ENCODE measurements at places on chromosomes 2 and 18. TPM values are rescaled to one million over a fixed set of nuclear protein-coding genes. Genes with fewer than 3 reads are reported as not detected.

DNA sequence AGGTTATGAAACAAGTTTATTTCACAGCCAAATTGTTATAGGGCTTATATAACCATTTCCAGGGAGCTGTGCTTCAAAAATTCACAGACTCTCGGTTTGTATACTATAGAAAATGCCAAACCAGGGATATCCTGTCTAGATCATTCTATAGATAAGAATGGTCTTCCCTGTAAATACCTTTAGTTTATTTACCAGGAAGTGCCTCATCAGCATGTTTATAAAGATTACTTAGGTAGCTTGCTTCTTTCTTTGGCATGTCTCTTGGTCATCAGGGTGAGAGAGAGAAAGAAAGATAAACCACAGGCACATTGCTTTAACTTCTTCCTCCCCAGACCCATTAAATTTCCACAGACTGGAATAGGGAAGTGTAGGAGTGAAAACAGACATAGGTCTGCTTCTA is 439.4 kb downstream of the SPAG16 start:
- no peak for DNase-seq

DNA sequence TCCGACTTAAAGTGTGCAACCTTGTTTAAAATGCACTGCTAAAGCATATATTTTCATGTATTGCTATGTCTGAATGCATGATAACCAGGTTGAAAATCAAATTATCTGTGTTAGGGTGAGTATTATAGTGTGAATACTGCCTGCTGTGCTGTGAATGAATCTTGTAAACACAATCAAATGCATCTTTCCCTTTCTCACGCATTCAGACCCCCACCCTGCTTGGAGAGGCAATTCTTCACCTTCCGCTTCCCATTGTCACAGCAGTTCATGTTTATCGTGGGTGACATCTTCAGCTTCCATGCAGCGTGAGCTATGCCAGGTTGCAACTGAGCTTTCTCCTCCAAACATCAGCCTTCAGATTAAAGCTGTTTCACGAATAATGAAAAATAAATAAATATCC is 418.0 kb downstream of the MEIS1 start:
- DNase-seq = no peak

DNA sequence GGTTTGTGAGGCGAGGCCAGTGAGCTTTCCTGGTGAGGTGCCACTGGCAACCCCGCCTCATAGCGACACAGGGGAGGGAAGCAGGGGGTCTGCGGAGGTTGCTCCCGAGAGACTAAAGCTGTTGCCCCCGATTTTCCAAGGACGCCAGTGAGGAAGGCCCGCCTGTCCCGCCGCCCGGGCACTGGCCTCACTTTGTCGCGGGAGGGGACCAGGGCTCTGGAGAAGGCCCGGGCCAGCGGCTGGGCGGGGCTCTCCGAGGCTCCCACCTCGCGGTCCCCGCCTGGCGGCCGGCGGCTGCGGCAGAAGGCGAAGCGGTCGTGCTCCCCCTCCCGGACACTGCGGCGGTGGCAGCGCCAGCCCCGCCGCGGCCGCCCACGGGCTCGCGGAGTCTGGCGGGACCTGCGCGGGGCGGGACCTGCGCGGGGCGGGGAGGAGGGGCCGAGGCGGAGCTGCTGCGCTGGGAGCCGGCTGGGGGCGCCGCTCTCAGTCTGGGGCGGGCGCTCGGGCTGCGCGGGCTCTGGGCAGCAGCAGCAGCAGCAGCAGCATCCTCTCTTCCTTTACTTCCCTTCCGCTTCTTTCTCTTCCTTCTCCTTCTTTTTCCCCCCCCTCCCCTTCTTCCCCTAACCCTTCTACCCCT is at the start of gene MAP2:
Gene MAP2, plus strand, starts transcription at position 486 of the 637 bp plus-strand sequence. CDS start 229,124 bp downstream, outside the sequence.
- DNase-seq = peak; percentile 77

- peak; percentile 82 for DNase-seq
These were observed 34.9 kb upstream of the LCLAT1 start for GRCh38 chr2:30412047-30412683.

- DNase-seq = no peak
These were observed 51.6 kb upstream of the CCBE1 start for GRCh38 chr18:59748628-59749360.

GRCh38 chr2:12847694-12848575 is 131.2 kb downstream of the TRIB2 start:
- no peak for DNase-seq

GRCh38 chr18:37261246-37261840 is 304.3 kb downstream of the CELF4 start:
- no peak for DNase-seq

- no peak for DNase-seq
These were observed 84.1 kb upstream of the EPB41L3 start for GRCh38 chr18:5627776-5628511.

GRCh38 chr2:162114271-162114670 is 37.8 kb downstream of the GCG start:
- peak; percentile 6 for DNase-seq

DNA sequence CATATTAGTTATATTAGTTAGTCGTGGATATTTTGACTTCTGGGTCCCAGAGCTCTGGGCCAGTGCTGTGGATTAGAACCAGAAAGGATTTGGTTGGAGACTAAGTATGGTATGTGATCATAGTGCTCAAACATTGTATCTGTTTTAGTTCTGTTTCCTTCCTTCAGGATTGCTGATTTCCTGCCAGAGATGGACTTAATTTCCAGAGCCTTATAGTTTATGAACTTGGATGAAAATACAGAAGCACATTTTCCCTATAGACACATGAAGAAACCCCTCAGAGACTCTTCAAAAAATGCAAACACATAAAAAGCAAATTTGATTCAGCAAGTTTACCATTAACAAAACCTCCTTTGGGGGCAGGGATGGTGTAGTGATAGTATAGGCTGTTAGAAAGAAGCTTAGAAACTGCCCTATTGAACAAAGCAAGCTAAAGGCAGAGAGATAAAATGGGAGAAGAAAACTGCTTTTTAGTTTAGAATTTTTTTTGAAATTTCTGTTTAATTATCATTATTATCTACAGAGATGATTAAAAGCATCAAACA is 88.7 kb upstream of the EFEMP1 start:
- DNase-seq = no peak

- no peak for DNase-seq
These were observed 118.9 kb downstream of the TMEM182 start for GRCh38 chr2:102880731-102881130.

GRCh38 chr2:28650266-28650584 is 101.4 kb upstream of the PPP1CB start:
- no peak for DNase-seq

DNA sequence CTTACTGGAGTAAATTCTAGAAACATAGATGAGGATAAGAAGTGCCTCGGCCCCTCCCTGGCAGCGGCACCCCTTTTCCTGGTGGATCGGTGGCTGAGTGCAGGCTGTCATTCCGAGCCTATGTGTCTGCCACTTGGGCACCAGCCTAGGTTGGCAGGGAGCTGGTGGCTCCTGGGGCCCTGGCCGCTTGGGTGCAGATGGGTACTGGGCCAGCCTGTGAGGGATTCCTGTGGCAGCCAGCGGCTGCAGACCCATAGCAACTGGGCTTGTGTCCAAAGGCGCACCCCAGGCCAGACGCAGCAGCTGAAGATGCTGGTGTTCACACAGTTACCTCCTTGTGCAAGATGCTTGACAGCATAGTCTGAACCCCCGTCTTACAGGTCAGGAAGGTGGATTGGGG is 2.8 kb downstream of the SNORC start:
- DNase-seq = no peak

- no peak for DNase-seq
These were observed 82.1 kb downstream of the TNP1 start for GRCh38 chr2:216777637-216778273.

DNA sequence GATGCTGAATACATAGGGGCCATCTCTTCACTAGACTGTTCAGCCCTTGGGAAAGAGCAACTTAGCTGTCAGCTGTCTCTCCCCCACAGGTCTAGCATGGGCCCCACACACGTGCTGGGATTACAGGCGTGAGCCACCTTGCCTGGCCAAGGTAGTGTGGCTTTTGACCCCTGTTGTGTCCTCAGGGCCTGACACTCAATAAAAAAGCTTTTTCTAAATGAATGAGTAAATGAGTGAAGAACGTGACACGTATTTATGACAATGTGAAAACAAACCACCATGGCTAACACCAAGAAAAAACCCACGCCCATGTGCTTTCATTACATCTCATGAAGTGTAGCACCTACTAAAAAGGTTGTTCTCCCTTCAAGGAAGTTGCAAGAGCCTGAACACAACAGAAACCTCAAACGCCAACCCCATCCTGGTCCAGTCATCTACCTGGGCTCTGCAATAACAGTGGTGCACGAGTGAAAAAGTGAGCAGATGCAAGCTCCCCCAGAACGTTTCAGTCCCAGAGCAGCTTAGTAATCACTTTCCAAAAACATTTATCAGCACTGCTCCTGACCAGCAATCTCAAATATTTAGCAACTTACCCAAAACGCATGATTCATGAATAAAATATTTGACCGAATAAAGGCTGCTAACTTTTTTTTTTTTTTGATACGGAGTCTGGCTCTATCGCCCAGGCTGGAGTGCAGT is 3.4 kb downstream of the WDFY1 start:
- DNase-seq = no peak

DNA sequence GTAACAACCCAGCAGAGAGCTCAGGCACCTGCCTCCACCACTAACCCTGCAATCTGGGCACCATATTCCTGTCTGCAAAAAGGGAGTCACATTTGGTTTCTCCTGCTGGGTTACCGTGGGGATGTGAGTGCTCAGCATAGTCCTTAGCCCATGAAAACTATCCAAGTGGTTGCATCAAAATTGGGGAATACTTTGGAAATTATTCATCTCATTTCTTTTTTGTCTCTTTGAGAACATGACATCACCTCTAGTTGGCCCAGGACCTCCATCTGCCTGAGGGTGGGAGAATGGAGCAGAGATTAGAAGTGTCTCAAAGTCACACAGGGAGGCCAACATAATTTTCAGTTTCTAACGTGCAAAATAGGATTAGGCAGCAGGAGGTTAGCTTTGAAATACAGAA is 19.3 kb upstream of the SPP2 start:
- DNase-seq = no peak

- no peak for DNase-seq
These were observed 276.6 kb upstream of the SIX2 start for GRCh38 chr2:45285771-45286390.

DNA sequence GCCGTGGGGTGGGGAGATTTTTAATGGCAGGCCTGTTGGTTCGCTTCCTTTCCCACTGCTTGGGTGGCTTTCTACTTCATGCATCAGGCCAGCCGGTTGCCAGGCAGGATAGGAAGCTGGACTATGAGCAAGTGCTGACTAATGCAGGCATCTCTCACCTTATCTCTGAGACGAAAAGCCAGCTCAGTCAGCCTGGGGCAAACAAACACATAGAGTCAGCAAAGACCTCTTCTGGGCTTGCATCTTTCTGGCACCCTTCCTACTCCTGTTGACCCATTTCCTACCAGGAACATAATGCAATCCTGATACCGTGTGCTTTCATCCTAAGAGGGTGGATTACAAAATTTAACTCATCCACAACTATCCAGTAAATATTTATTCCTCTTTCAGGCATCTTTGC is 416.6 kb upstream of the MEX3C start:
- no peak for DNase-seq

DNA sequence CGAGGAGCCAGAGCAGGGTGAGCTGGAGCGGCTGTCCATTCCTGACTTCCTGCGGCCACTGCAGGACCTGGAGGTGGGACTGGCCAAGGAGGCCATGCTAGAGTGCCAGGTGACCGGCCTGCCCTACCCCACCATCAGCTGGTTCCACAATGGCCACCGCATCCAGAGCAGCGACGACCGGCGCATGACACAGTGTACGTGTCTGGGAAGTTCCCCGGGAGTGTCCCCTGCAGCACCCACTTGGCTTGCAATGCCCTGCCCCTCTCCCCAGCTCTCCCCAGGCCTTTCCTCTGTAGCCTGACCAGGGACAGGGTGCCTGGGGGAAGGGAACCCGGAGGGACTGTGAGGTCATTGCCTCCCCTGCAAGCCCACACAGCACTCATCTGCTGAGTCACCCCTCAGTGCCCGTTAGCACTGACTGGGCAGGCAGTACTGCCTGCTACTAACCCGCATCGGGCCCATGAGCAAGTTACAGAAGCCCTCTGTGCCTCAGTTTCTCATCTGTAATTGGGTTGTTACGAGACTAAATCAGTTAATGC is 29.4 kb upstream of the GMPPA start:
- no peak for DNase-seq

- no peak for DNase-seq
These were observed 119.6 kb upstream of the ITGA6 start for GRCh38 chr2:172307800-172308199.

- no peak for DNase-seq
These were observed 62.5 kb upstream of the NFE2L2 start for GRCh38 chr2:177327009-177327408.

DNA sequence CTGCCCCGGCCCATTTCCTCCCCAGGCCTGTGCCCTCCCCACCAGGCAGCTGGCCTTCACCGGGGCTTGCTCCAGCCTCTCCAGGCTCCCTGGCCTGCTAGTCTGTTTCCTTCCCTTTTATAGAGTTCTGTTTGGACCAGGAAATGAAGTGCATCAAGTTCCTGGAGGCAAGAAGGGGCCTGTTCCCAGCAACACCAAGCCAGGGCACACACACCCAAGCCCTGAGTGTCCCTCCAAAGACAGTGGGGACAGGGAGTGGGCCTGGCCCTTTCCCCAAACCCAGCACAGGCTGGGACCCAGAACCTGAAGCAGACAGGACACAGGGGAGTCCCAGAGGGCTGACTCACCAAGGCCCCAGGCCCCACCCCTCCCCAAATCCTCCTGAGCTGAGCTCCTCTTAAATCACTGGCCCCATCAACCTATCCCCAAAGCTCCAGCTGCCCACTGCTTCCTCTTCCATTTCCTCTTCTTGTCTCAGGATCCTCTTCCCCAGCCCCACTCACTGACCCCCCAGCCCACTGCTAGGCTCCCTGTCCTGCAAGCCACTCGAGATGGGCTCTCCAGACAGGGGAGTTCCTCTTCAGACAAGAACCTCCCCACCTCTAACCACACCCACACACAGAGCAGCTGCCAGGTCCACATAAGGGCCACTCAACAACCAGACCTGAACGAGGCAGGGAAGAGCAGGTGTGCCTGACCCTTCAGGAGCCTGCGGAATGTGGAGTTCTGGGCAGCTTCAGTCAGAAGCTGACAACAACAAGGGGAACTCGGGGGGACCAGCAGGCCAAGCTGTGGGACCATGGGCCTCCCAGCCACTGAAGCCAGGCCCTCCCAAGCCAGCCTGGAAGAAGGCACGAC is 74.2 kb downstream of the TNS1 start:
- no peak for DNase-seq

DNA sequence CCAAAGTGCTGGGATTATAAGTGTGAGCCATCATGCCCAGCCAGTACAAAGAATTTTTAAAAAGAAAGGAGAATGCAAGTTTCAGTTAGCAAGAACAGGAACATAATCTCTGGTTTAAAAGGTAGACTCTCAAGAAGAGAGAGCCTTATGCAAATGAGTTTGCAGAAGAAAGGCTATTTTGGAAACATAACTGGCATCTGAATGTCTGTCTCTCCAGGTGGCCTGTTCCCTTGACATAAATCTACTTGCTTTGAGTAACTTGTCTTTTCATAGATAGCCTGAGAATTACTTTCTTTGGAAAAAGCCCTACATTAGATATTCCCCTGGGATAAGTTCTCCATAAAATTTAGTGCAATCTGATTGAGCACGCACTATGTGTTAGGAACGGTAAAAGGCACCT is 109.6 kb downstream of the ICOS start:
- DNase-seq = no peak

- no peak for DNase-seq
These were observed 2.1 kb upstream of the WNT6 start for GRCh38 chr2:218857371-218858137.

- peak; percentile 49 for DNase-seq
These were observed 340.7 kb downstream of the TGIF1 start for GRCh38 chr18:3790703-3791102.

NPPC gene
- 1.5 TPM for polyA plus RNA-seq

IL18R1 gene
- 2.9 TPM for polyA plus RNA-seq

SPC25 gene
- polyA plus RNA-seq = 24.3 TPM

SERPINB11 gene
- not detected for polyA plus RNA-seq

RPIA gene
- polyA plus RNA-seq = 35.6 TPM

AQP4 gene
- 0.27 TPM for polyA plus RNA-seq

Data from left renal pelvis (tissue), 4 donors.